Foreskin keratinocyte (primary cell): ENCODE measurements at places on chromosomes 16 and 17. TPM values are rescaled to one million over a fixed set of nuclear protein-coding genes. Genes with fewer than 3 reads are reported as not detected.

Gene SAMD14
- total RNA-seq = 0.99 and 2.4 TPM in 2 replicates

Gene PDE6G
- total RNA-seq = not detected in 2 replicates

Gene MT4
- not detected in 2 replicates for total RNA-seq

Gene ANKRD13B
- 9.2 and 11.7 TPM in 2 replicates for total RNA-seq

Gene FBXW10
- 0.04 TPM in 1 of 2 replicates, not detected in the other for total RNA-seq

Gene CDH15
- total RNA-seq = 0.07 TPM in 1 of 2 replicates, not detected in the other

Gene PPP1R27
- total RNA-seq = not detected in 2 replicates

Gene KRTAP1-5
- not detected in 2 replicates for total RNA-seq

Gene SLC16A6
- not detected in 2 replicates for total RNA-seq

Gene SPATA32
- total RNA-seq = not detected in 2 replicates

Gene TPSG1
- not detected in 2 replicates for total RNA-seq

Gene SLC35G6
- not detected in 2 replicates for total RNA-seq

Gene HS3ST3A1
- 0.14 and 0.28 TPM in 2 replicates for total RNA-seq

Gene KRT31
- total RNA-seq = 5.3 and 27.0 TPM in 2 replicates

Gene MYO15B
- total RNA-seq = 0.67 and 0.75 TPM in 2 replicates

Gene SBK1
- 0.10 and 0.14 TPM in 2 replicates for total RNA-seq

Gene MT1X
- total RNA-seq = 121 and 247 TPM in 2 replicates

Gene EPOP
- 5.2 and 6.5 TPM in 2 replicates for total RNA-seq

Gene PDILT
- not detected in 2 replicates for total RNA-seq

Gene KRT39
- total RNA-seq = not detected in 2 replicates

Gene KCNG4
- not detected in 2 replicates for total RNA-seq

Gene ABCA6
- 0.07 TPM in 1 of 2 replicates, not detected in the other for total RNA-seq

Gene CNTD1
- not detected in 2 replicates for total RNA-seq

Gene NGFR
- total RNA-seq = 0.95 and 2.7 TPM in 2 replicates

Gene DHRS7C
- not detected in 2 replicates for total RNA-seq

Gene ASB16
- total RNA-seq = not detected in 2 replicates

Gene FOXN1
- total RNA-seq = 0.07 and 0.28 TPM in 2 replicates

Gene PDIA2
- total RNA-seq = 0.25 and 0.48 TPM in 2 replicates

Gene SLC12A3
- not detected in 2 replicates for total RNA-seq

Gene GRIN2A
- not detected in 2 replicates for total RNA-seq

Gene LRRC59
- 223 and 231 TPM in 2 replicates for total RNA-seq

Gene KRT20
- not detected in 2 replicates for total RNA-seq

Gene MT1M
- total RNA-seq = 0.24 TPM in 1 of 2 replicates, not detected in the other

Gene UNC13D
- total RNA-seq = 0.53 and 1.0 TPM in 2 replicates

Gene ADGRG1
- total RNA-seq = 40.6 and 64.6 TPM in 2 replicates

Gene HOXB9
- not detected in 2 replicates for total RNA-seq

Gene GAS2L2
- total RNA-seq = not detected in 2 replicates

Gene TBX2
- not detected in 2 replicates for total RNA-seq

Gene KCNH4
- total RNA-seq = not detected in 2 replicates

Gene HYDIN
- total RNA-seq = 0.27 and 0.39 TPM in 2 replicates

Gene GOSR1
- 33.6 TPM in 2 replicates for total RNA-seq

Gene GRAPL
- not detected in 2 replicates for total RNA-seq

Gene TBC1D3H
- total RNA-seq = not detected in 2 replicates

Gene KRT33A
- not detected in 2 replicates for total RNA-seq

Gene TNS4
- 285 and 352 TPM in 2 replicates for total RNA-seq

Gene KRT15
- total RNA-seq = 195 and 314 TPM in 2 replicates

Gene SLFN12
- 8.4 and 13.1 TPM in 2 replicates for total RNA-seq

Gene MT3
- not detected in 2 replicates for total RNA-seq

Gene SOX8
- total RNA-seq = not detected in 2 replicates

Gene OVCA2
- total RNA-seq = 55.7 and 61.6 TPM in 2 replicates

Gene SLC5A11
- not detected in 2 replicates for total RNA-seq

Gene ABCC6
- not detected in 2 replicates for total RNA-seq

Gene ACSM2A
- not detected in 2 replicates for total RNA-seq

Gene COPZ2
- 16.8 and 18.0 TPM in 2 replicates for total RNA-seq

Gene SARM1
- 0.53 and 0.61 TPM in 2 replicates for total RNA-seq
